ENCODE measurements at places on chromosomes 16 and 17. TPM values are rescaled to one million over a fixed set of nuclear protein-coding genes. Genes with fewer than 3 reads are reported as not detected.

DNA sequence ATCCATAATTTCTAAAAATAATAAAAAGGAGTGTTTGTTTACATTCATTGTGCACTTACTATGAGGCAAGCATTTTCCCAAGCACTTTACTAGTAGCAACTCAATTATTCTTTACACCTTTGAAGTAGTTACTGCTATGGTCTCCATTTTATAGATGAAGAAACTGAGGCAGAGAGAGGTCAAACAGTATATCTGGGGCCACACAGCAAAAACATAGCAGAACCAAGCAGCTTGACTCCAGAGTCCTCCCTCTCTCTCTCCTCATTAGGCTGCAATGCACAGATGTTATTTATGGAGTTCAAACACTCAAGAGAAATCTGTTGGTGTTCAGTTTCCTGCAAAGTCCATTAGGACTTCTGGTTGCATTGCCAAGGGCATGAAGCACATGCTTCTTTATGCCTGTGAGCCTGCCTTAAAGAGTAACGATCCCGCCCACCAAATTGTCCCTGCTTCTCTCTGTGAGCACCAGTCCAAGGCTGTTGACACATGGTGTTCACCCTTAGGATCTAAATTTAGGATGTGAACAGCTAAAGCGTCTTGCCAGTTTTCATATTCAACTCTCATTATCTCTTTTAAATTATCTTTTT lies 44.0 kb downstream of the GPRC5B start:
- no peaks in the 10 kb centered on the region for H3K36me3 ChIP-seq
- DNase-seq, result peak; percentile 61
- H3K4me1 ChIP-seq, result peaks cover 14% of the 10 kb centered on the region
- no peak overlapping the region for H3K27ac ChIP-seq

GRCh38 chr17:35889818-35890773 lies 9.9 kb upstream of the CCL5 start:
- no peaks in the 10 kb centered on the region for H3K27me3 ChIP-seq
- DNase-seq, result peak; percentile 65
- H3K4me3 ChIP-seq, result no peak overlapping the region
- no peaks in the 10 kb centered on the region for H3K36me3 ChIP-seq

SYNGR3 gene
- 71.0 TPM for total RNA-seq

DNA sequence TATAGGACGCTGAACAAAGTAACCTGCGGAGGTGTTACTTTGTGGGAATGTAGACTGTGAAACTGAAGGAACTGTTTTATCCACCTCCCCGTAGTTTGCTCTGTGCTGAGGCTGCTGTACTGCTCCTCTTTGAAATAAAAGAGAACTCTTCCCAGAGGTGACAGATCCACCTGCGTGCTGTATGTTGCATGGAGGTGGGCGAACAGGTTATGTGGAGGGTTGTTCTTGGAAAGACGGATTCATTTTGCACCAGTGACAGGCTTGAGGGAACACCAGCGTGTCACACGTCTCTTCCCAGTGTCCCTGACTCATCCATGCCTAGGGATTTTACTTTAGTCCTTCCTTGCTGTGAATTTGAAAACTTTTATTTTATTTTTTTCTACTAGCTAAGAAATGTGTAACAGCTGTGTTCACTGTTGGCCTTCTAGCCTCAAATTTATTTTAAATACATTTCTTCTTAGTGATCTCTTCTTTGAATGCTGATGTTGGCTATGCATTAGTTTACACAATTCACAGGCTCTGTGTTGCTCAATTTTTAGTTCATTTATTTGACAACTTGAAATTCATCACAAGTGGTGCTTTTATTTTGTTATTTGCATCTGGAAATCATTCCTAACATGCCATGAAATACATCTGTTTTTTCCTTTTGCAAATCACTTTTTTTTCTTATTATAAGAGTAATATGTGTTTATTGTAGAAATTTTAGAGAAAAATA lies 512.4 kb downstream of the CDH13 start:
- peaks cover 7% of the 10 kb centered on the region for H3K4me1 ChIP-seq
- no peak for DNase-seq
- H3K4me3 ChIP-seq, result no peak overlapping the region
- no peaks in the 10 kb centered on the region for H3K36me3 ChIP-seq
- no peak overlapping the region for H3K27ac ChIP-seq
- no peaks in the 10 kb centered on the region for H3K27me3 ChIP-seq

- no peak overlapping the region for H3K27ac ChIP-seq
- DNase-seq, result no peak
- peaks cover 48% of the 10 kb centered on the region for H3K36me3 ChIP-seq
- no peak overlapping the region for H3K4me3 ChIP-seq
- no peaks in the 10 kb centered on the region for H3K27me3 ChIP-seq
- H3K4me1 ChIP-seq, result peaks cover 12% of the 10 kb centered on the region
Observed at GRCh38 chr17:46020023-46020761, 21.1 kb downstream of the STH start.

GRCh38 chr16:12419987-12420386 lies 383.7 kb downstream of the CPPED1 start:
- no peak overlapping the region for H3K4me3 ChIP-seq

DNA sequence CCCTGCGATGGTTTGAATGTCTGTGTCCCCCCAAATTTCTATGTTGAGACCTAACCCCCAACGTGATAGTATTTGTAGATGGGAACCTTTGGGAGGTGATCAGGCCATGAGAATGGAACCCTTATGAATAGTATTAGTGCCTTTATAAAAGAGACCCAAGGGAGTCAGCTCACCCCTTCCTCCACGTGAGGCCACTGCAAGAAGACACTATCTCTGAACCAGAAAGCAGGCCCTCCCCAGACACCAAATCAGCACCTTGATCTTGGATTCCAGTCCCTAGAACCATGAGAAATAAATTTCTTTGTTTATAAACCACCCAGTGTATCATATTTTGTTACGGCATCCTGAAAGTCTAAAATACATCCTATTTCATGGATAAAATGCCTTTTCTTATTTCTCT lies 64.4 kb upstream of the LRRC37A3 start:
- H3K4me1 ChIP-seq, result peaks cover 17% of the 10 kb centered on the region
- H3K27me3 ChIP-seq, result no peaks in the 10 kb centered on the region
- no peak overlapping the region for H3K4me3 ChIP-seq
- DNase-seq, result no peak
- no peaks in the 10 kb centered on the region for H3K36me3 ChIP-seq
- no peak overlapping the region for H3K27ac ChIP-seq

GRCh38 chr16:31361201-31362110 lies 6.5 kb downstream of the ITGAX start:
- DNase-seq, result no peak
- no peaks in the 10 kb centered on the region for H3K4me1 ChIP-seq
- no peak overlapping the region for H3K4me3 ChIP-seq
- H3K27me3 ChIP-seq, result no peaks in the 10 kb centered on the region
- H3K27ac ChIP-seq, result no peak overlapping the region

MPV17L gene
- 7.5 TPM for total RNA-seq

DNA sequence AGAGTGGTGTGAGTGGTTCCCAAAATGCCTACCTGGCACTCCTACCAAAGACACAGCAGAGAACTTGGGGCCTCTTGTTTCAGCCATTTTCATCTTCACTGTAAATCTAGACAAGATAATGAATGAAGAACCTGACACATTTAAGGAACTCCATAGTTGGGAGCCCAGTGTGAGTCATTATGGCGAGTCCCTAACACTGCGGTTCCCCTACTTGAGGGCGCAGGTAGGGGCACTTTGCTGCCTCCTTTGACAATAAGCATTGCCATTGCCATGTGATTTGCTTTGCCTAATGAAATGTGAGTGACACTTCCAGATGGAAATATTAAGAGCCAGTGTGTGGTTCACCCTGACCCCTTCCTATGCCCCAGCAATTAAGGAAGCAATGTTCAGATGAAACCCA lies 517.6 kb downstream of the MAF start:
- no peak overlapping the region for H3K4me3 ChIP-seq
- H3K27ac ChIP-seq, result no peak overlapping the region
- no peaks in the 10 kb centered on the region for H3K4me1 ChIP-seq
- no peaks in the 10 kb centered on the region for H3K36me3 ChIP-seq
- H3K27me3 ChIP-seq, result no peaks in the 10 kb centered on the region
- no peak for DNase-seq

- H3K36me3 ChIP-seq, result no peaks in the 10 kb centered on the region
- DNase-seq, result no peak
- no peak overlapping the region for H3K4me3 ChIP-seq
- no peaks in the 10 kb centered on the region for H3K27me3 ChIP-seq
Observed at GRCh38 chr17:1251866-1252608, 18.2 kb upstream of the BHLHA9 start.

- DNase-seq, result no peak
- peak overlapping the region; percentile 80 for H3K4me3 ChIP-seq
- H3K4me1 ChIP-seq, result peaks cover 37% of the 10 kb centered on the region
- H3K36me3 ChIP-seq, result peaks cover 42% of the 10 kb centered on the region
- peak overlapping the region; percentile 80 for H3K27ac ChIP-seq
- no peaks in the 10 kb centered on the region for H3K27me3 ChIP-seq
Observed at GRCh38 chr16:30893417-30893743, 497 bp downstream of the BCL7C start.

DNA sequence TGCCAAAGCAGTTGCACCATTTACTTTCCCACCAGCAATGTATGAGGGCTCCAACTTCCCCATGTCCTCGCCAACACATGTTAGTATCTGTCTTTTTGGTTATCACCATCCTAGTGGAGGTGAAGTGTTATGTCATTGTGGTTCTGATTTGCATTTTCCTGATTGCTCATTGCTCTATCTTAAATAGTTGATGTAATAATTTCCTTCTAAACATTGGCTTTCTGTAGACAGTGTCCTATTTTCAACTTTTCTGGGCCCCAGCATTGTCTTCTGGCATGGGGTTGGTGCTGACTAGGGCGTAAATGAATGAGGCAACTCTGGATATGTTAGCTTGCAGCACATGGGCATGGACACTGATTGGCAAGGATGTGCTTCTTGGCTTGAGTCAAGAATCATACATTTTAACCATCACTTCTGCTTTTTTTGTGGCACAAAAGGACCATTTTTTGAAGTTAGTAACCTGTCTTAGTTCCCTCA lies 25.1 kb downstream of the PLCG2 start:
- DNase-seq, result no peak
- H3K36me3 ChIP-seq, result no peaks in the 10 kb centered on the region
- H3K27me3 ChIP-seq, result no peaks in the 10 kb centered on the region
- H3K27ac ChIP-seq, result no peak overlapping the region

DNA sequence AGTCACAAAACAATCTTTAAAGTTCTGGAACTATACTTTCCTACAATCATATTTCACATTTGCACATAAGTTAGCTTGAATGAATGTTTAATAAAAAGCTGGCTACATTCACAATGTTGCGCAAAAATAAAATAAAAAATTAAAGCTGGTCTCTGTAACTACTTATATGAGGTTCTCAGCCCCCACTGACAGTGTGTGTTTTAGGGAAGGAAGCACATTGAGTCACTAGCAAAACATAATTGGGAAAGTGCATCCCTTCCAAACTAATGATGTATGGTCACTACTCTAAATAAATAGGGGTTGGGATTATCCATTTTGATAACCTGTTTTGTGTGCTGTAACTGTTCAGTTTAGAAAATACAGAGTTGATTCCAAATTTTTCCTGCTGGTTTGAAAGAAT lies 251.9 kb downstream of the IRX3 start:
- no peak overlapping the region for H3K4me3 ChIP-seq
- DNase-seq, result no peak
- H3K36me3 ChIP-seq, result no peaks in the 10 kb centered on the region
- no peak overlapping the region for H3K27ac ChIP-seq

HEATR9 gene
- not detected for total RNA-seq

CHD9NB gene
- 25.7 TPM for total RNA-seq

GRCh38 chr16:17885659-17886207 lies 415.0 kb upstream of the XYLT1 start:
- no peaks in the 10 kb centered on the region for H3K4me1 ChIP-seq
- H3K27me3 ChIP-seq, result no peaks in the 10 kb centered on the region
- H3K27ac ChIP-seq, result no peak overlapping the region
- no peak overlapping the region for H3K4me3 ChIP-seq
- DNase-seq, result no peak
- no peaks in the 10 kb centered on the region for H3K36me3 ChIP-seq

GEMIN4 gene
- 13.3 TPM for total RNA-seq

DNA sequence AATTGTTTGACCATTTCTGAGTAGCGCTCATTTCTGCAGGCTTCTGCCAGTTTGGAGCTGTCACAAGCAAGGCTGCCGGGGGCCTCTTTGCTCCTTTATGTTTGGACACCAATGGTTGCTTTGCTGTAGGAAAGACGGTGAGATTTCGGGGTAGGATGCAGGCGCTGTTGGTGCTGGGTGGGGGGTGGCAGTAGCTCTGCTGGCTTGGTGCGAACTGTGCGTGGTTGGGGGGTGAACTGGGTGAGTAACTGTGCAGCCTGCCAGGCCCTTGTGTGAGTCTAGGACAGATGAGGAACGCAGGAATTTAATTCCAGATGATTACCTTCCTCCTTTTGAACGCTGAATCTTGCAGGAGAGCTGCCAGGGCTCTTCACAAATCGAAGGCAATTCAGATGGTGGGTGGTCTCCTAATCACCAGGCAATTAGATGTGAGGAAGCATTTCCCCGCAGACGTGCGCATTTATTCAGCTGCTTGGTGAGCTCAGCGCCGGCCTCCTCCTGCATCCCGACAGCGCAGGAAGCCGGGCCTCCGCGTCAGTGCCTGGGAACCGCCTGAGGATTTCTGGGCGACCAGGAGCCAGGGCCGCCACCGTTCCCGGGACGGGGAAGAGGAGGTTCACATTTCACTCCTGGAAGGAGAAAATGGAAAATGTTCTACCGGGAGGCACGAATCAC lies 154.4 kb downstream of the FOXL1 start:
- no peaks in the 10 kb centered on the region for H3K36me3 ChIP-seq
- H3K27ac ChIP-seq, result peak overlapping the region; percentile 34
- no peak overlapping the region for H3K4me3 ChIP-seq
- peaks cover 23% of the 10 kb centered on the region for H3K4me1 ChIP-seq

- peaks cover 77% of the 10 kb centered on the region for H3K36me3 ChIP-seq
- no peak for DNase-seq
- H3K27ac ChIP-seq, result no peak overlapping the region
- no peaks in the 10 kb centered on the region for H3K4me1 ChIP-seq
Observed at GRCh38 chr17:81263371-81264181, 24.5 kb downstream of the NDUFAF8 start.

GRCh38 chr16:63578791-63579190 lies 1542.6 kb upstream of the CDH8 start:
- no peak for DNase-seq
- H3K4me3 ChIP-seq, result no peak overlapping the region
- H3K27me3 ChIP-seq, result no peaks in the 10 kb centered on the region
- H3K27ac ChIP-seq, result no peak overlapping the region
- H3K4me1 ChIP-seq, result no peaks in the 10 kb centered on the region

HNF1B gene
- not detected for total RNA-seq

- H3K27ac ChIP-seq, result no peak overlapping the region
- DNase-seq, result peak; percentile 25
- H3K27me3 ChIP-seq, result no peaks in the 10 kb centered on the region
- H3K4me3 ChIP-seq, result no peak overlapping the region
Observed at GRCh38 chr17:30031214-30031869, 85.3 kb upstream of the NSRP1 start.

- H3K4me1 ChIP-seq, result peaks cover 1% of the 10 kb centered on the region
- H3K4me3 ChIP-seq, result no peak overlapping the region
- DNase-seq, result no peak
- no peaks in the 10 kb centered on the region for H3K27me3 ChIP-seq
- H3K36me3 ChIP-seq, result no peaks in the 10 kb centered on the region
- H3K27ac ChIP-seq, result no peak overlapping the region
Observed at GRCh38 chr17:58272367-58273280, 8.1 kb downstream of the MPO start.

HASPIN gene
- 2.5 TPM for total RNA-seq
